SK-N-SH (cell line): ENCODE measurements at places on chromosomes 7 and 10. TPM values are rescaled to one million over a fixed set of nuclear protein-coding genes. Genes with fewer than 3 reads are reported as not detected.
A peak's percentile ranks its signal among the peaks of the same experiment; 100 is the strongest.

DNA sequence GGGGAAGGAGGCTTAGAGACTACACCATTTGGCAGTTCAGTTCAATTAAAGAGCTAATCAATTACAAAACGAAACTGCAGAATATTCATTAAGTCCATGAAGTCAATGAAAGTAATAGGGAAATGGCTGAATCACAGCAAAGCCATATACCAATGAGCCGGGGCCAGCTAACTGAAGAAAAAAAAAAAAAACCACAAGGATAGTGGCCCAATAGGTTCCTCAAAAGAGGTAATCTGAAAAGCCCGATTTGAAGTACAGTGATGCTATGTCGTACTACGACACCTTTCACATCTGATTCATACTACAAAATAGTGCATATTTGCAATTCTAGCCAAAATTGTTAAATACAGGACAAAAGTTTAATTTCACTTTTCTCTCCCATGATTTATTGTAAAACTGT is 2.5 kb downstream of the ARHGAP12 start:
- DNase-seq, result no peak

DNA sequence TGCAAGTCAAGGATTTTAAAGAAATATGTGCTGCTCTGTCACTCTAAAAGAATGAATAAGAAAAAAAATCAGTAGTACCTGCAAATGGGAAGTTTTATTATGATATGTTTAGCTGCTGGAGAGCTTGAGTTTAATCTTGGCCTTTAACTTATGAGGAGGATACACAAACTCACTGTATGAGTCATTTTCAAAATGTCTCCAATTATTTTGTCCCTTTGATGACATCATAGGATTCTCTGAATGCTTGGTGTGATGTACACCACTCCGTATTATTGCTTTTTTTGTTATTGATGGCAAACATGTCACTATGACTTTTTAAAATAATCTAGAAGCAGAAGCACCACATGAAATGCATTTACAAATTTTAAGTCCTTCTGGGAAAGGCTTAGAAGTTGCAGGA is 125.8 kb downstream of the RALA start:
- no peak for DNase-seq

DNA sequence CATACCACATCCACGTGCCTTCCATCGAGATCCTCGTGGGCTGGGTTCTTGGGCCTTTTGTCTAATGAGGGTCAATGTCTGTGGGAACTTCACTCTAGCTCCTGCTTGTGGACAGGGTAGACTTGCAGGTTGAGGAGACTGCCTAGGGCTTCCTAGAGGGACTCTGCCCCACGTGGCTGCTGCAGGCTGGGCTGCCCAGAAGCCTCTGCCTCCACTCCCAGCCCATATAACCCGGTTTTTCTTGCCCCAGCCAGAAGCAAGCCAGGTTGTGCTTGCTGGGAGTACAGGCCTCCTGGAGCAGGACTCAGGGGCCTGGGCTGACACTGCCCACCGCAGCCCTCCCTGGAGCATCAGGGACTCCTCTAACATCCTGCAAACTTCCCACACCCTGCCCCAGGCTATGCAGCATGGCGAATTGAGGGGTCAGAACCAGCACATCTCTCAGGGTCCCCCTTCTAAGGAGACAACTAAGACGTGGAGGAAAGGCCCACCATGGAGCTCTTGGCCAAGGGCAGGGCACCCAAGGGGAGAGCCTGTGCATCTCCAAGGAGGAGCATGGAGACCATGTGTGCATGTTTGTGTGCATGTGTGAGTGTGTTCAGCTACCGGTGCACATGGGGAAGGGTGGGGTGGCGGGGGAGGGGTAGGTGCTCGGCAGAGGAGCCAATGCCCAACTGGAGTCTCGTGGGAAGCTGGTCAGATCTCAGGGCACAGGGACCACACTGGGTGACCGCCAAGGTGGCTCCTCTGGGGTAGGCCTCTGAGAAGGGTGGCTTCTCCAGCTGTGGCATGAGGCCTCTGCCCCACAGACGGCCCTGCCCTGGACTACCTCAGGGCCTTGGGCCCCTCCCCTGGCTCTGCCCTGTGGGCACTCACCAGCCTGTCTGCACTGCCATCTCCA is 62.6 kb downstream of the RASGEF1A start:
- peak; percentile 21 for DNase-seq

DNA sequence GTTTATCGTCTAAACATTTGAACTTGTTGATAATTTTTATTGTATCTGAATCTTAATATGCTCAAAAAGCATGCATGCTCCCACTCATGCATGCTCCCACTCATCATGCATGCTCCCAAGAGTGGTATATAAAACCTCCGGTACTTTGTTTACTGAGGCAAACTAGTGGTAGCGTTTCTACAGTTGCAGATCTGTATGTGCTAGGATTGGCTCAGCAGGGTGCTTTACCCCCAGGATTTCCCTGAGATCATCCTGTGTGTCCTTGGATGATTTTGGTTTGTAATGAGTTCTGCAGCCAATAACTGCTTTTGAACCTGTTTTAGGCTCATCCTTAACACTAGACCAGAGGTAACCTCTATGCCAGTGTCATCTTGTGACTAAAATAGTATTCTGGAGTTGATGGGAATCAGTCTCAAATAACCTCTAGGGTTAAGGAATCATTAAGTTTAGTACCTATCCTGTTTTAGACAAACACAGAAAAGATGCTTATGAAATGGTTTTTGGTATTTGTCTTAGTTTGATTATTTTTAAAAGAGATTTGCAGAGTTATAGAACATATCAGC is 40.4 kb downstream of the PHTF2 start:
- DNase-seq, result no peak

GRCh38 chr7:27031289-27032172 is 64.3 kb downstream of the HOXA1 start:
- no peak for DNase-seq

DNA sequence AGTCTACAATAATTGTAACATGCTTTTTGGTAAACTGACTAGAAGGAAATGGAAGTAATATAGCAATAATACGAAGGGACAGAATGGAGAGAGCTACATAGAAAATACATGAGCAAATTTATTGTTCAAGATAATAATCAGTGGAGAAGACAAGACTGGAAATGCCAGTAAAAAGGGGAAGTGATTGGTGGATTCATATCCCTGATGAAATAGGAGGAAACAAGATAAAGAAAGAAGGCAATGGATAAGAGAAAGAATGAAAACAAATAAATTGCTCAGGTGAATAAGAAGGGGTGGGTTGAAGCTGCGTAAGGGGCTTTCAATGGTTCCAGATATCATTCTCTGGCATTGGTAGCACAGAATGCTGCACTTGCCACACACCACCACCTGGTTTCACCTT is 135.9 kb downstream of the LRRN3 start:
- DNase-seq, result no peak

DNA sequence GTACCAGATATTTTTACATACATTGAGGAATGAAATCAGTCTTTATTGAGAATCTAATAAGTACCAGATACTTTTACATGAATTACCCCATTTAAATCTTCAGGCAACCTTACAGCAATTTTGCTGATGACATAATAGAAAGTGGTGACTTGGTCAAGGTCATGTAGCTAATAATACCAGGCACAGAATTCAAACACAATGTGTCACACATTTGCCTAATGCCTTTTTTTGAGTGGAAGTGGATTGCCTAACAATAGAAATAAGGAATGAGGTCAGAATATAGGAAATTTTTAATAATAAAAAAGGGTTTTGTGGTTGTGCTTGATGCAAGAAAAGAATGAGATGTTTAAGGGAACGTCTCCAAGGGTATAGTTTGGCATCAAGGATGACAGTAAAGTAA is 466.6 kb upstream of the IGFBP3 start:
- no peak for DNase-seq

NEURL1 gene
- 0.05 and 0.19 TPM in 2 replicates for polyA plus RNA-seq

INMT gene
- polyA plus RNA-seq, result not detected in 2 replicates

PRKAR2B gene
- 17.3 and 19.3 TPM in 2 replicates for polyA plus RNA-seq

TMEM270 gene
- 0.71 and 0.96 TPM in 2 replicates for polyA plus RNA-seq
